ENCODE measurements at places on chromosomes 1 and 21.

- DNase-seq, result no peak
Measured at GRCh38 chr1:236844499-236845271, 49.6 kb downstream of the MTR start.

DNA sequence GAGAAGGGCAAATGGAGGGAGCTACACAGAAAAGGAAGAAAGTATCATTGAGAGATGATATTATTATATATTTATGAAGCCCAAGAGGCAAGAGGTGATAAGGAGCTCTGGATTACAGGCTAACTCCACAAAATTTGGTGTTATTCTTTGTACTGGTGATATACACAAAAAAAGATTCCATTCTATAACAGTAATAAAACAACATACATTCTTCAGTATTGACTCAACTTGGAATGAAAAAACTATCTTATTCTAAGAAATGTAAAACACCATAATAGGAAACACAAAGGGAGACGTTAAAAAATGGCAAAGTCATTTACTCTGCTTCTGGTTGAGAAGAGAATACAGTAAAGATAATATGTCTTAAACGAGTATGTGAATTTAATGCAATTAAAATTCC lies 99.4 kb downstream of the TEX35 start:
- no peak for DNase-seq

- DNase-seq, result no peak
Measured at GRCh38 chr1:203937678-203938330, 76.4 kb downstream of the SNRPE start.

- no peak for DNase-seq
Measured at GRCh38 chr1:181263444-181263843, 174.9 kb downstream of the IER5 start.

GRCh38 chr1:172851856-172852255 lies 193.0 kb downstream of the FASLG start:
- no peak for DNase-seq

DNA sequence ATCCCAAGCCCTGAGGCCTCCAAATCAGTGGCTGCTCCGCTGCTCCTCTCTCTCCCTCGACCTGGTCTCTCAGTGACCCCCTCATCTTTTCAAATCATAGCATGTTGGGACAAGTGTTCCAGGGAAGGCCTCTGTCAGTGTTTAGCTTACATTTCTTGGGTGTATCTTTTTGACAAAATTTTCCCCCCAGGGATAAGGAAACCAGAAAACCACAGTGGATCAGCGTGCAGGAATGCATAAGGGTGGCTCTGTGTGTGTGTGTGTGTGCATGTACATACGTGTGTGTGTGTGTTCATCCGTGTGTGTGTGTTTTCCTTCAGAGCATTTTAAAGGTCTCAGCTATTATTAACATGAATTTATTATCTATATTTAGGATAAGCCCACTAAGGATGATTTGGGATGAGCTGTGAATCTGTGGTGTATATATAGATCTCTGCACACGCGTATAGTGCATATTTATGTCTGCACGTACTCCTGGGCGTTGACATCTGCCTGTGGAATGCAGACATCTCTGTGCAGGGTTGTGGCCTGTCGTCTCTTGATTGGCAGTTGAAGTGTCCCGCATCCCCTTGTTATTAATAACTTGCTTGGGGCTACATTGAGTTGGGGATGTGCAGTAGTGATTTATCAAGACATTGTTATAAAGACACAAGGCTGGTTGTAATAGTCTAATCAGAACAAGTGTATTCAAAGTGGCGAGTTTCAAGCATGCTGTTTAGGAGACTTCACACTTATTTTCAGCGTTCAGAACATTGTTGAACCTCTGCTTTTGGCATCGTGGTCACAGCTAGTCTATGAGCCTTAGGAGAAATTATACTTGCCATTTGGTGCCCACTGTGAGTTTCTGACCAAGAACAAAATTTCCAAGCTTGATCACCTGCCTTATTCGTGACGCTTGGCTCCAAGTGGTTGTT lies 55.6 kb downstream of the GALNT2 start:
- DNase-seq, result no peak

DNA sequence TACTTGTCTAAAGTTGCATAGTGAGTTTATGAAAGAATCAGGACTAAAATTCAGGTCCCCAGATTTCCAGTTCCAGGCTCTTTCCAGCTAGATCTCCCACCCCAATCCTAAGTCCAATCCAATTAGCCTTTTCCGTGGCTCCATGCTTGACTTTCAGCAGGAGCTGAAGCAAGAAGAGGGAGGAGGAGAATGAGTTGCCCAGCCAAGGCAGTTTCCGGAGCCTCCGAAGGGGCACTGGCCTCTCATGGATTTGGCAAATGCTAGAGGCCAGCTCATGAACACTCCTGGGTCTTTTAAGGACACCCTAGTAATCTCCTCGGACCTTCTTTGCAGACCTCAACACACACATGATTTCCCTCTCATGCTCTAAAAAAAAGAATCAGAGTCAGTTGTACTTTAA lies 10.5 kb upstream of the LRRC52 start:
- DNase-seq, result no peak

DNA sequence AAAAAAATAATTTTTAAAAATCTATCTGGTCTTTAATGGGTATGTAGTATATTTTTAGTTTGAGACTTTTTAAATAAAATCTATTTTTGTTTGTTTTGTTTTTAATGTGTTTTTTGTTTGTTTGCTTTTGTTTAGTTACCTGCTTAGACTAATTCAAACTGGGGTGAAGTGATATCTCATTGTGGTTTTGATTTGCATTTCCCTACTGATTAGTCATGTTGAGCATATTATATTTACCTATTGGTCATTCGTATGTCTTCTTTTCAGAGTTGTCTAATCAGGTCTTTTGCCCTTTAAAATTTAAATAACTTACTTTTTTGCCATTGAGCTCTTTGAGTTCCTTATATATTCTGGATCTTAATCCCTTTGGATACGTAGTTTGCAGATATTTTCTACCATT lies 20.3 kb downstream of the CD1B start:
- DNase-seq, result no peak

- DNase-seq, result no peak
Measured at GRCh38 chr1:248755517-248755916, at the start of gene LYPD8. TSS of gene LYPD8 (minus strand) at chr1:248755759. CDS start at chr1:248751081, 4,678 bp downstream.

- DNase-seq, result no peak
Measured at GRCh38 chr1:150076066-150076465, 8.5 kb downstream of the VPS45 start.

GRCh38 chr1:110214454-110215404 lies 4.6 kb downstream of the KCNC4 start:
- DNase-seq, result no peak

- DNase-seq, result no peak
Measured at GRCh38 chr1:182784556-182785171, 4.9 kb upstream of the NPL start.

DNA sequence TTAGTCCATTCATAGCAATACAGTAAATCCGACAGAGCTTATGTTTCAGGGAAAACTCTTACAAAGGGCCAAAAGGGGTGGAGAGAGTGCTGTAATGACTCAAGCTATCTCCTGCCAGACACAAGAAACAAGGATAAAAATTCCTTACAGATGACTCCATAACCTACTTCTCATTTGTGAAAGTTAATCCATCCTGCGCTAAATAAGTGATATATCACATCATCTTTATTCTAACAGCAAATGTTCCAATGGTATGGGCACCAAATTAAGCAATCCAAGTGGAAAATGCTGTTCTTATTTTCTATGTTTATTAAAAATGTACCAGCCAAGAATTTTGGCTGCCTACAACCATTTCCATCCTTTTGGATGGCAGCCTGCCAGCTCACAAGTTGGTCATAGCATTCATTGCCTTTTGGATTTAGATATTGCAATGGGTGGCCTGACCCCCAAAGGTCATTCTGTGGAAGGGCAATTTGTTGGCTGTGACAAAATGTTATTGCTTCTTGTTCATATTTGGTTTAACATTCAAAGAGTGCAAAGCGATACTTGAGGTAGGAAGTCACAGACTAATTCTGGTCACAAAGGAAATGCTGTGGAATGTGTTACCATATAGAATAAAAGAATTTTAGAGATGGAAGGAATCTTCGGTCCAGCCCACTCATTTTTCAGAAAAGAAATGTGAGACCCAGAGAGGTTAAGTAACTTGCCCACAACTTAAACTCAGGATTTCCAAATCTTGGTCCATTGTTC lies 2.8 kb upstream of the ENAH start:
- no peak for DNase-seq

DNA sequence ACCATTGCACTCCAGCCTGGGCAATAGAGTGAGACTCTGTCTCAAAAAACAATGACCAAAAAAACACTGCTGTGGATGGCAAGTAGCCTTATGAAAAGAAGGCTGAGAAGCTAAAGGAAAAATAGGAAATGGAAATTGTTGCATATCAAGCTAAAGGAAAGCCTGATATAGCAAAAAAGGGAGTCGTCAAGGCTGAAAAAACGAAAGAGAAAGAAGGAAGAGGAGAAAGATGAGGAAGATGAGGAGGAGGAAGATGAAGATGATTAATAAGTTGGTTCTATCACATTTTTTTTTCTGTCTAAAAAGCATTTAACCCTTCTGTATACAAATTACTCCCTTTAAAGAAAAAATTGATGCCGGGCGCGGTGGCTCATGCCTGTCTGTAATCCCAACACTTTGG lies 10.2 kb upstream of the PRDX1 start:
- DNase-seq, result no peak

GRCh38 chr1:95554408-95554807 lies 320.4 kb downstream of the RWDD3 start:
- no peak for DNase-seq

DNA sequence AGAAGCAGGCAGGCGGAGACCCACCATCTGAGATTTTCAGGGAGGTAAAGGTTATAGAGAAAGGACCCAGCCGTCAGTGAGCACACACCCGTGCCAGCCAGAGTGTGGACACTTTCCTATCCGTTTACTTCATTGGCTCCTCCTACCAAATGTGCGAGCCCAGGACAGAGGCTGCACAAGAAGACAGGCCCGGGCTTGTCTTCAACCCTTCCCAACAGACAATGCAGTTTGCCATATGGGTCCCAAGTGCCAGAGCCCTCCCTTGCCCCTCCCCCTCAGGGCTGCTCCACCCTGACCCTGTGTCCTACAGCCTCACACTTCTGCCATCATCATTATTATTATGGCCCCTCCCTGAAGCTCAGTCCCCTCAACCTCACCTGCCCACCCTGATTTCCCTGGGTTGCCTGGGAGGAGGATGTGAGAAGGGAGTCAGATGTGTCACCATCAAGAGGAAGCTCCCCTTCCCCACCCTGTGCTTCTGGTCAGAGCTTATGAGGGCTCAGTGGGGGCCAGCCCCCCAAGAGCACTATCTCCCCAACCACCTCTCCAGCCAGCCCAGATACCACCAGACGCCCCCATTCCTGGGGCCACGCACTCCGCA lies 9.4 kb downstream of the LAPTM5 start:
- no peak for DNase-seq

GRCh38 chr1:15153842-15154479 lies 414 bp downstream of the TMEM51 start:
- DNase-seq, result no peak

GRCh38 chr1:54009406-54009805 lies 8.6 kb downstream of the LDLRAD1 start:
- no peak for DNase-seq

- DNase-seq, result no peak
Measured at GRCh38 chr1:109251277-109252166, 2.2 kb downstream of the CELSR2 start.

GRCh38 chr21:33495743-33496142 lies 4.2 kb upstream of the DNAJC28 start:
- no peak for DNase-seq

GRCh38 chr1:161226759-161227158 lies 899 bp downstream of the TOMM40L start:
- no peak for DNase-seq

DNA sequence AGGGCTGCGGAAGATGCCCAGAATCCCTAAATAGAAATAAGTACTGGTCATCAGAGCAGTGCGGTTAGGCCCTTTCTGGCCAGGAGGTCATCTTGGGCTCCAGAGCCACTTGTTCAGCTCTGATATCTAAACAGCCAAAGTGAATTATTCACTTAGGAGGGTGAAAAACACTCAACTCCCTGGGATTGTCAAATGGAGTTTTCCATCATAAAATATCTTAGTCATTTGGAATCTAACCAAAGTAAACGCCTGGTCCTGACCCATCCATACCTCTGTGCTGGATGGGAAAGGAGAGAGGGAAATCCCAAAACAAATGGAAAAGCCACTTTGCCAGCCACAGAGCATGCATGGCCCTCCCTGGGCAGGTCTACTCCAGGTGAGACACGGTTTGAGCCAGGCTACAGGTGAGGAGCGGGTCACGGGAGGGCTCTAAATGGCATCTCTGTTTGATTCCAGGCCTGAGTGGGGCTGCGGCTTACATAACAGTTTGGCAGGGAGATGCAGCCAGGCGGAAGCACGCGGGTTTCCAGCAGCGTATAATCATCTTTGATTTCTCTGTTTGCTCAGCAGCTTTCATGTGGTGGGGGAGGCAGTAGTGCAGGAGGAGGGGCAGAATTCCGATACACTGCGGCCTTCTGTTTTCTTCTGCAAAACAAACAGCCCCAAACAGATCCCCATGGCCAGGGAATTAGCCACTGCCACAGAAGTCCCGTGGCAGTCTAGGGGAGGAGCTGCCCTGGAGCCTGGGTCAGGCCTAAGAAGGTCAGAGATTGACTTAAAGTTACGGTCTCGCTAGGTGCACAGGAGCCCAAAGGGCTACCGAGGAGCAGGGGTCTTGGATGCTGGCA lies 59.1 kb upstream of the ZNF648 start:
- no peak for DNase-seq

GRCh38 chr1:163807331-163808049 lies 485.7 kb downstream of the NUF2 start:
- DNase-seq, result no peak

GRCh38 chr1:229884765-229885164 lies 182.3 kb upstream of the GALNT2 start:
- no peak for DNase-seq

DNA sequence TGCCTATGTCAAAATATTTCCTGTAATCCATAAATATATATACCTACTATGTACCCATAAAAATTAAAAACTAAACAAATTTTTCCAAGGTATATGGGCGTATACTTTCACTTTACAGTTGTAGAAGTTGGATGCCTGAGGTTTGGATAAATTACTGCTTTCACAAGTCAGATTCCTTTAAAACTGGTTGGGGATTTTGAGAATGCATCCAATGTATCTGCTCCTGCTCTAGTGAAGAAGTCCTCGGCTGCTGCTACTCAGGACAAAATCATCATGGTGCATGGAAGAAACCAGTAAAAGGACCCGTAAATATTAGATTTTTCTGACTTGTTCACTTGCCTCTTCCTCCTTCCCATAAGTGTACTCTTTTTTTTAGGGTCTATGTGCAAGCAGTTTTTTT lies 841.1 kb downstream of the USP25 start:
- no peak for DNase-seq

DNA sequence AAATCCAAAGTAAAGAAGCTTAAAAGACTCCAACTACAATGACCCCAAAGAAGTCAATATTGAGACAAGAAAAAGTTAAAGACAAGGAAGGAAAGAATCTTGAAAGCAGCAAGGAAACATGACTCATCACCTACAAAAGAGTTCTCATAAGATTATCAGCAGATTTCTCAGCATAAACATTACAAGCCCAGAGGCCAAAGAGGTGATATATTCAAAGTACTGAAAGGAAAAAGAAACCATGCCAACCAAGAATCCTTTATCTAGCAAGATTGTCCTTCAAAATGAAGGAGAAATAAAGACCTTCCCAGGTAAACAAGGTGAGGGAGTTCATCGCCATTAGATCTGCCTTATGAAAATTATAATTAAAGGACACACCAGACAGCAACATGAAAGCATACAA lies 49.8 kb downstream of the CSMD2 start:
- no peak for DNase-seq

GRCh38 chr1:204819495-204819894 lies 51.2 kb upstream of the NFASC start:
- DNase-seq, result no peak

GRCh38 chr21:32424674-32425073 lies 12.2 kb downstream of the EVA1C start:
- DNase-seq, result no peak

- DNase-seq, result no peak
Measured at GRCh38 chr1:189774721-189775287, 702.9 kb downstream of the BRINP3 start.
